Cortex of kidney (tissue), 1 donor: ENCODE measurements at places on chromosomes 1 and 21.

- no peak for DNase-seq
Observed at GRCh38 chr1:67350783-67351182, 43.1 kb downstream of the IL12RB2 start.

GRCh38 chr1:113027449-113027848, 45.5 kb upstream of the LRIG2 start:
- DNase-seq = no peak

DNA sequence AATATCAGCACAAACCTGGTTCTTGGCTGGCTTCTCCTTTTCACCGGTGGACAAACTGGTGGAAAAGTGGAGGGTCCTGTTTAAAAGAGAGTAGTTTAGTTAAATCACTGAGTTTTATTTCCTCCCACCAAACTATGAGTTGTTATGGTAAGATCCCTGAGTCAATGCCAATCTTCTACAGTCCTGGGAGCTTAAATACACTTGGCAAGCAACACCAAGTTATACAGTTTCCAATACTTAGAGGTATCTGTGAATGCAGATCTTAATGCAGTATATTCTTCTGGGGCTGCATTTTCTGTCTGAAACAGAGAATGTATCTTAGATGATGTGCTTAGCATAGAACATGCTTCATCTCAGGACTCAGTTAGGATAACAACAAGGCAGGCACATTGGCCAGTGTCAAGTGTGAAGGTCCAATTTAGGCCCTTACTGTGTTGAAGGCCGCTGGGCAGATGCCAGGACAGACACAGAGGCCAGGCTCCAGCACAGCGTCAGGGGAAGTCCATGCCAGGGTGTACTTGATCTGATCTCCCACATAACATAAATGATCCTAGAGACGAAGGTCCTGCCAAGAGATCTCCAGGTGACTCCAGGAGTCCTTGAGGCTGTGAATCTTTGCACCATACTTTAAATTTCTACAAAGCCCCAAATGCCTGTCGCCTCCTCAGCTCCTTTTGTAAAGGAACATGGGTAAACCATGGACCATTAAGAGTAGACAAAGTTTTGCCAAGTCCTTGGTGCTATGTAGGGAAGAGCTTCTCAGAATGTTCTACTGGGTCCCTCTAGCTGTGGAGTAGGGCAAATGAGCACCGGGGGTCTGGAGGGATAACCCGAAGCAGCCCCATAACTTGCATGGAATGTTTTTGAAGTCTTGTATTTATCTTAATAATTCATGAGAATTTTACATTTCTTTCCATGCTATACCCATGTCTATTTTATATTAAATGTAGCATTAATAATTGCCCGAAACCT, 76.8 kb downstream of the KCNJ15 start:
- no peak for DNase-seq

DNA sequence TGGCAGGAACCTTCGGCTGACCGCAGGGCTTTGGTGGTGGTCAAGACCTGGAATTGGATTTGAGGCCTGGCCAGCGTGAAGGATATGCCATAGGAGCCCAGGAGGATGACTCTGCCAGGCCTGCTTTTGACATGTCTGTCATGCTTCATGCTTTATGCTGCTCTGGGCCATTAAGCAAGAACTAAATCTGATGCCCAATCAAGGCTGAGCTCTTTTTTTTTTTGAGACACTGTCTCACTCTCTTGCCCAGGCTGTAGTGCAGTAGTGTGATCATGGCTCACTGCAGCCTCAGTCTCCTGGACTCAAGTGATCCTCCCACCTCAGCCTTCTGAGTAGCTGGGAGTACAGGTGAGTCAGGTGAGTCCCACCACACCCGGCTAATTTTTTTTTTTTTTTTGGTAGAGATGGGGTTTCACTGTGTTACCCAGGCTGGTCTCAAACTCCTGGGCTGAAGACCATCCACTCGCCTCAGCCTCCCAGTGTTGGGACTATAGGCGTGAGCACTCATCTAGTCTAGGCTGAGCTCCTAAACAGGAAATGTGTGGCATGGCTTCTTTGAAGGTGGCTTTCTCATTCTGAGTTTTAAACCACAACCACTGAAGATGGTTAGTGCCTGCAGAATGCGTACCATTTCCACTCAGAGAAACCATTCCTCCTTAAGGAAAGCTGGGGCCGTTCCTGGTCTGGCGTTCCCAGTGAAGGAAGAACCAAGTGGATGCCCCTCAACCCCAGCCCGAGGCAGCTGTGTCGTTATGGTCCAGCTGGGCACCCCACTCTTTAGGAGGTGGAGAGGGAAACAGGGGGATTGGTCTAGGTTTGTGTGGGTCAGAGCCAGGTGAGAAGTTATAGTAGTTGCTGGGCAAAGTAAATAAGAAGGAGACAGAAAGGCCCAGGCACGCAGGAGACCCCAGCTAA, 34.2 kb upstream of the ATP5PO start:
- no peak for DNase-seq

DNA sequence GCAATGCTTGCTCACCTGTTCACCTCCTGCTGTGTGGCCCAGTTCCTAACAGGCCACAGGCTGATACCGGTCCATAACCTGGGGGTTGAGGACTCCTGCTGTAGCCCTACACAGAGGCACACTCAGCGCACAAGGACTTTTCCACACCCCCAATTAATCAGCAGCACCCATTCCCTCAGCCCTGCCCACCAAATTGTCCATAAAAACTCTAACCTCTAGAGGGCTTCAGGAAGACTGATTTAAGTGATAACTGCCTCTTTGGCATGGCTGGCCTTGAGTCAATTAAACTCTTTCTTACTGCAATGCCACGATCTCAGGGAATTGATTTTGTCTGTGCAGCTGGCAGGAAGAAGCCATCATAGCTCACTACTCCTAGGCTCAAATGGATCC, 71.3 kb upstream of the MUTYH start:
- no peak for DNase-seq

GRCh38 chr1:61259379-61260148, 177.2 kb downstream of the NFIA start:
- DNase-seq = no peak

DNA sequence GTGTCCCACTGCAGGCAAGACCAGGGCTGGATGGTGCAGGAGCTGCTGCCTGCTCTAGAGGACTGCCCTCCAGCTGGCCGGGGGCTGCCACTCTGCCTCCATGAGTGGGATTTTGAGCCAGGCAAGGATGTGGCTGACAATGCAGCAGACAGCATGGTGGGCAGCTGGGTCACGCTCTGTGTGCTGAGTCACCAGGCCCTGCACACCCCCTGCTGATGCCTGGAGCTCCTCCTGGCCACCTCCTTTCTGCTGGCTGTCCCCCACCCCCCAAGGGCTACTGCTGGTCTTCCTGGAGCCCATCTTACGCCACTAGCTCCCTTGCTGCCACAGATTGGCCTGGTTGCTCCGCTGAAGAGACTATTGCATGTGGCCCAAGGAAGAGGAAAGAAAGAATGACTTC, 3.9 kb upstream of the ZSCAN20 start:
- DNase-seq = no peak

DNA sequence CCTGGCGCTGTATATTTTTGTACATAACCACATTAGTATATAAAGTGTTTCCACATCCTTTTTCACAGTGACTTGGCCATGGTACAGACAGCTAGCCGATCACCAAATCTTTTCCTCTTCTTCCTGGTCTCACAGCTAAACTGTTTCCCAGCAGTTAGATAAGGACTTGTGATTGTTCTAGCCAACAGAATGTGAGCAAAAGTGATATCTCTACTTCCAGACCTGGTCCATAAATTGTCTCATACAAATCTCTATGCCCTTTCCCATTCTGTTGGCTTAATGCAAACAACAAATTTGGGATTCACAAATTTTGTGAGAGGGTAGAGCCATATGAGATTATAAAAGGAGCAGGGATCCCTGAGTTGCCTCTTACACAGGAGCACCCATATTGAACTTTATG, 19.5 kb downstream of the PAFAH2 start:
- DNase-seq = no peak

DNA sequence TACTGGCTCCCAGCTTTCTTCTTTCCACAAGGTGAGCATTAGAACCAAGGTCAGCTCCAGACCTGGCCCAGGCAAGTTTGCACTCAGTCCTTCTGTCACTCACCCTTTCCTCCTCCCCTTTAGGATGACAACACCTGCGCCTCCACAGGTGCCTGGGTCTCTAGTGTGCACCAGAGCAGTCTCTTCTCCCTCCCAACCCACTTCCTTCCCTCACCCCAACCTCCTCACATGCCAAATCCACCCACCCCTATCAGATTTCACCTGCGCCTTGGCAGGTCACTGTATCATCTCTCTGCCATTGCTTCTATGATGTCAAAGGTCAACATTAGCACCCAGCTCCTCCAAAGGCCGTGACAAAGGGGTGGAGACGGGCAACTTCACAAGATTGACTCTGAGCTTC, 38.0 kb downstream of the LBR start:
- no peak for DNase-seq

- DNase-seq = no peak
Observed at GRCh38 chr1:22739648-22740385, 29.2 kb downstream of the EPHB2 start.

- no peak for DNase-seq
Observed at GRCh38 chr1:75996196-75996595, 64.0 kb upstream of the ASB17 start.

- DNase-seq = no peak
Observed at GRCh38 chr1:212701910-212702309, 2.3 kb upstream of the BATF3 start.

DNA sequence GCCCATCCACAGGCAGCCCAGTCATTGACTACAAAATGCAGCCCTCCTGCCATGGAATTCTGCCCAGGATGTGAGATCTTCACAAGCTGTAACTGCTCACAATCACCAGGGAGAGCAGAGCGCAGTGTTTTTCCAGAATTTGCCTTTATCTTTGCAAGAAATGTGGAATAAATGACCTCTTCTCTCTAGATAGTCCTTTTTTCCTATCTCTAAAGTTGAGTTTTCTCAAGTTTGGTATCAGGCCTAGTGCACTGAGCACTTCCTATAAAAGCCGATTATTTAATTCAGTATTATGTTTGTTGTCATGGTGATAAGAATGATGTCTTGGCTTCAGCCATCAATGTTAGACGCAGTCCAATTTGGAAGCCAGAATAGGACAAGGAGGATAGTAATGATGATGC, 246.9 kb upstream of the IRF2BP2 start:
- no peak for DNase-seq

- no peak for DNase-seq
Observed at GRCh38 chr1:224273641-224274040, 56.3 kb downstream of the NVL start.

DNA sequence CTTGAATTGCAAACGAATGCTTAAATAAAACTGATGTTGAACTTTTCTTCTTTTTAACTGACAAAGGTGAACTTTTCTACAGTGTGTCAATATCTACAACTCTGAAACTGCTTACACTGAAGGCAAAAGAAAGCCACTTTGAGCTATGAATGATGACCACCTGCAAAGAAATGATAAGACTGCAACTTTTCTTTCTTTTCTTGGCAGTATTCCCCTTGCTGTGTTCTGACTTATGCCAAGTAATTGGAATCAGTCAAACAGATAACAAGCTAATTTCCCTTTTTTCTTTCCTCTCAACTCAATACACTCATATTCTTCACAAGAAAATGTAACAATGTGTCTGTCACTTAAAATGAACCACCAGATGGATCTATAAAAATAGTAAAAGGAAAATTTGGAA, 588.1 kb upstream of the BRINP3 start:
- DNase-seq = no peak

- DNase-seq = no peak
Observed at GRCh38 chr1:183995322-183996039, 42.0 kb downstream of the COLGALT2 start.

DNA sequence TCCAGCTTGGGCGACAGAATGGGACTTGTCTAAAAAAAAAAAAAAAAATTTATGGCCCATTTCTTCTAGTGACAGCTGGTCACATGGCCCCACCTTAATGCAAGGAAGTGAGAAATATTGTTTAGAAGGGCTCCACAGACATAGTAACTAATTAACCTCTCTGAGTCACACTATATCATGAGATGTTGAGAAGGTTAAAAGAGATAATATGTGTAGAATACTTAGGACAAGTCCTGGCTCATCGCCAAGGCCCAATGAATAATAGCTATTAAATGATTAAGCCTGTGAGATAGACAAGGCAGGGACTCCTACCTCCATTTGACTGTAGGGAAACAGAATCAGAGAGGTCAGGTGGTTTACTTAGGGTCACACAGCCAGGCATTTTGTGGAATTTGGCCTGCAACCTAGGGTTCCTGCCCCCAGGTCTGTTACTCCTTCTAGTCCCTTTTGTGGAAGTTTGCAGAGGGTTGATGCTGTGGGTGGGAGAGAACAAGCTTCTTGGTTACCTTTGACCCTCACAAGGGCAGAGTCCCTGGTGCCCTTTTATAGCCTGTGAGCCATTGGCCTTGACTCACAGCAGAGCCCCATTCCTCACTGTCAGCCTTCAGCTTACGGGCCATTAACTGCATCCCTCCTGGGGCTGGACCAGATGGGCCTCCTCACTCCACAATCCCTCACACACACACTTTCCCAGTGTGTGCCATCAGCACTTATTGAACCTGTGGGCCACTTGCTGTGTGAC, 48.5 kb downstream of the OPRD1 start:
- no peak for DNase-seq

GRCh38 chr1:221563476-221563921, 178.4 kb downstream of the DUSP10 start:
- no peak for DNase-seq

GRCh38 chr1:176456795-176457194, 6.2 kb upstream of the PAPPA2 start:
- no peak for DNase-seq
